ENCODE measurements at places on chromosomes 11 and 22.

GRCh38 chr11:114738954-114739353, 60.6 kb downstream of the NXPE2 start:
- DNase-seq, result peak; percentile 40

GRCh38 chr11:34624069-34624468, 3.2 kb downstream of the EHF start:
- DNase-seq, result no peak

DNA sequence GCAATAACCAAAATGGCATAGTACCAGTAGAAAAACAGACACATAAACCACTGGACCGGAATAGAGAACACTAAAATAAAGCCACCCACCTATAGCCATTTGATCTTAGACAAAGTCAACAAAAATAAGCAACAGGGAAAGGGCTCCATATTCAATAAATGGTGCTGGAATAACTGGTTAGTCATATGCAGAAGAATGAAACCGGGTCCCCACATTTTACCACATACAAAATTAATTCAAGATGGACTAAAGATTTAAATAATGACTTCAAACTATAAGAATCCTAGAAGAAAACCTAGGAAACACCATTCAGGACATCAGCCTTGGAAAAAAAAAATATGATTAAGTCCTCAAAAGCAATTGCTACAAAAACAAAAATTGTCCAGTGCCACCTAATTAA, 30.1 kb upstream of the NOX4 start:
- peak; percentile 73 for DNase-seq

GRCh38 chr11:65488273-65489034, 10.4 kb upstream of the MALAT1 start:
- peak; percentile 32 for DNase-seq

- DNase-seq, result no peak
Observed at GRCh38 chr11:74641289-74641688, 48.9 kb downstream of the POLD3 start.

GRCh38 chr22:39299829-39300178, 19.6 kb downstream of the RPL3 start:
- no peak for DNase-seq

GRCh38 chr11:86625544-86625943, 46.9 kb downstream of the ME3 start:
- no peak for DNase-seq

DNA sequence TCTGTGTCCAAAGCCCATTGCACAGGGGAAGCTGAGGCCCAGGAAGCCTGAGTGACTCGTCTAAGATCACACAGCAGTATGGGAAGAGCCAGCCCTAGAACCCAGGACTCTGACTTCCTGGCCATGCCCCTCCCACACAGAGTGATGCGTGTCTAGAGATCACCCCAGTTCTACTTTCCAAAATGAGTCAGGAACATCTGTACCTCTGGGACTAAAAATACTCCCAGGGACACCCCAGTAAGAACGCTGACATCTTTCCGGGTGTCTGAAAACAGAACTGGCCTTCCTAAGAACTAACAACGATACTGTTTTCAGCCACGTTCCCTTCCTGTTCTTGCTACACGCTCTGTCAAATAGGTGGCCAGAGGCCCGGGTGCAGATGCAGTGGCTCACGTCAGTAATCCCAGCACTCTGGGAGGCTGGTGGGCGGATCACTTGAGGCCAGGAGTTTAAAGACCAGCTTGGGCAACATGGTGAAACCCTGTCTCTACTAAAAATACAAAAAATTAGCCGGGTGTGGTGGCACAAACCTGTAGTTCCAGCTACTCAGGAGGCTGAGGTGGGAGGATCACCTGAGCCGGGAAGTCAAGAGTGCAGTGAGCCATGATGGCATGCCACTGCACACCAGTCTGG, 21.7 kb upstream of the PDGFB start:
- DNase-seq, result no peak

GRCh38 chr11:112554586-112554985, 293.9 kb upstream of the PLET1 start:
- DNase-seq, result no peak

DNA sequence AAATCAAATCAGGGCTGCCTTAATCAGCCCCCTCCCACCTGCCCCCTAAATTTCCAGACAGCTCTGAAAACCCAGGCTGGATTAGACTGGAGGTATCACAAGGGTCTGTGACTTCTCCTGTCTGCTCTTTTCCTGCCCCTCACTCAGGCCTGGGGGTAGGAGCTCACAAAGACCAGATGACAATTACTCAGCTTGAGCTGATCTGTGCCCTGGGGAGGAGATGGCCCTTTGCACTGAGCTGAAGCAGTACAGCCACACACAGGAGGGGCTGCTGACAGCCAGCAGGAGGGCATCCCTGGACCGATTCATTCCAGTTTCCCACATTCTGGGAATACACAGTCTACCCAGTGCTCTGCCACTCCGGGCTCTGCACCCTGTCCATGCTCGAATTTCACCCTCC, 4.2 kb downstream of the ABCC8 start:
- no peak for DNase-seq

DNA sequence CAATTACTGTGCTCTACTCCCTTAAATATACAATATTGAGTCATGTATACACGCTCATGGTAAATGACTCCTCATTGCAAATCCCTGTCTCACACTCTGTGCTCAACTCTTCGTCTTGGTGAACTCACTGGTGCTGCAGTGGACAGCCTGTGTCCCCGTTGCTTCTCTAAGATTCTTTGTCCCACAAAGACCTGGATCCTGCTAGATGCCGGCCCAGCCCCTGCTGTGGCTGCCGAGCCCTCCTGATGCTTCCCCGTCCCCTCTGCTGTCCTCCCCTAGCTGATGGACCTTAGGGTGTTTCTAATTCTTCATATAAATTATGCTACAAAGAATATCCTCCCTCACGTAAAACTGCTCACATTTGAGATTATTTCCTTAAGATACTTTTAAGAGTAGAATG, 5.5 kb downstream of the APOL2 start:
- DNase-seq, result no peak

DNA sequence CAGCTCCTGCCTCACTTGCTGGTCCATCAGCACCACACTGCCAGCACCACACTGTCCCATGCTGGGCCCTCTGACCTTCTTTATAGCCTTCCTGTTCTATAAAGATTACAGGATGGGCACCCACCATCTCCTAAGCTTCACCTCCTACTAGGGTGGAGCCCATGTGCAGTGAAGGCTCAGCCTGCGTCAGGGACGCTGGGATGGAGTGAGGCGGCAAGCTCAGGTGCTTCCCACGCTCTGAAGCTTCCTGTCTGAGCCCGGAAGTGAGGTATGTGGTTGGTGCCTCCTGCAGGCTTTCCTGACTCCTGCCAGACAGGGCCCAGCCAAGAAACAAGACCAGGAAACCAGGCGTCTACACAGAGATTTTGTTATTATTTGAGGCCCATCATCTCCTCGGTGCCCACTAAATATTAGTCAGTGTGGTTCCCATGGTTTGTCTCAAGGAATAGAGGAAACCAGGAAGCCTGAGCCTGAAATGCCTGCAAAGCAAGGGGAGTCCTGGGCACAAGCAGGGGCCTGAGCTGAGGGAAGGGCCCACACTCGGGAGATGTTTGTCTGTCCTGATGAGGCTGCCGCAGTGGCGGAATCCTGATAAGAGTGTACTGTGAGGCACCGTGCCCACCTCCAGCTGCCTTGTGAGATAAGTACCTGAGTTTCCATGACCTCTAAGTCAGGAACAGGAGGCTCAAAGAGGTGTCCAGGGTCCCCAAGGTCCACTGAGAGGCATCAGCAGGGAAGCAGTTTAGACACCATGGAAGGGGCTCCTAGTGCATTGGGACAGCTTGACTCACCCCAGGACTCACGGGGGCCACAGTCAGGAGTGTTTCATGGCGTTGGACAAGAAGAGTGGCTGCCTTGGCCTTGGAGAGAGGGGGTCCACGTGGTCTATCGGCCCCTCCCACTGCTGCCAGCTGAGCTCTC, 22.0 kb downstream of the RSPH14 start:
- DNase-seq, result no peak

DNA sequence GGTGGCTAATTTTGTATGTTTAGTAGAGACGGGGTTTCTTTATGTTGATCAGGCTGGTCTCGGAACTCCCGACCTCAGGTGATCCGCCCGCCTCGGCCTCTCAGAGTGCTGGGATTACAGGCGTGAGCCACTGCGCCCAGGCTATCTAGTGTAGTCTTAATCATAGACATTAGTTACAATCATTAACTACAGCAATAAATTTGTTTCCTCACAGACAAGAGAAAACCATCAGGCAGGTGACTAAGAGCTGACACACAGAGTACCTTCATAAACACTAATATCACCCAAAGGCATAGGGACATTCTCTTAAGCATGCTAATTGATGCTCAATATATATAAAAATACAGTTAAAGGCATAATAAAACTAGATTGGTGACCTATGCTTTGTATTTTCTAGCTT, 19.4 kb downstream of the SDHD start:
- DNase-seq, result no peak

- no peak for DNase-seq
Observed at GRCh38 chr22:41828516-41828915, 4.4 kb upstream of the SREBF2 start.

DNA sequence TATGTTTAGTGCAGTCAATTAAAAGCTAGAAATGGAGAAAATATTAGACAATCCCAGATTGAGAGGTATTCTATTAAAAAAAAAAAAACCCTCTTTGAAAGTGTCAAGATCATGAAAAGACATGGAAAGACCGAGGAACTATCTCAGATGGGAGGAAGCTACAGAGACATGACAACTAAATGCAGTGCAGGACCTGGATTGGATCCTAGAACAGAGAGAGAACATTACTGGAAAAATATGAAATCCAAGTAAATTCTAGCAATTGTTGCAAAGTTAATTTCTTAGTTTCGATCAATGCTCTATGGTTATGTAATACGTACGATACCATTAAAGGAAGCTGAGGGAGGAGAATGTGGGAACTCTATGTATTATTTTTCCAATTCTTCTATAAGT, 43.2 kb downstream of the SLC1A2 start:
- DNase-seq, result no peak

DNA sequence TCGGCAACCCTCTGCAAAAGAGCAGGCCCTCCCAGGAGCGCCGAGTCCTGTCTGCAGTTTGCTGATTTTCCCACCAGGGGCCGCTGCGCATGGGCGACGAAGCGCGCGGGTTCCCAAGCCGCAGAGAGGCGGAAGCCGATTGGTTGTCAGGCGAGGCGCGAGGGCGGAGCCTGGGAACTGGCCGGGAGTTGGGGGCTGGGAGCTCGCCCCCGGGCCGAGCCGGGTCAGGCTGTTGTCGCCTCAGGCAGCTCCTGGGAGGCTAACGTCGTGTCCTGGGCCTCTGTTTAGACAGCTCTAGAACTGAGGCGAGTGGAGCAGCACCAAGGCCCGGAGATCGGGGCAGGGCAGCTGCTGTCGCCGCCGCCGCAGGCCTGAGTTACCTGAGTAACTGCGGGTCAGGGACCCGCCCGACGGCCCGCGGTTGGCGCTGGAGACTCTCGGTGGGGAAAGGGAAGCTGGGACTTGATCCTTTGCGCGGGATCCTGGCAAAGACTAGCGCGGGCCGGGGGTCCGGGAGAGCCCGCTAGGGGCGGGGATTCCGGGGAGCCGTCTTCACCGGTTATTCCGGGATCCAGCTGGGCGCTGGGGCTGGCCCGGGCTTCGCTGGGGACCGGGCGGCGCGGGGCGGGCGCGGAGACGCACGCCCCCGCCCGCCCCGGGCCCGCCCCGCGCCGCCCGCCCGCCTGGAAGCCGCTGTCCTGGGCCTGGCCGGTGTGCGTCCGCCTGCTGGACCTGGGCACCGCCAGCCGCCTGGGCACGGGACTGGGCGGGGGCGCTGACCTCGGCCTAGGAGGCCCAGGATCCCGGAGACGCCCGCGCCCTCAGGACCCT, at the start of gene STIM1:
Gene STIM1 (plus strand): TSS at position 688 of the 831 bp plus-strand sequence. CDS start 607 bp downstream, outside the sequence.
- peak; percentile 91 for DNase-seq

DNA sequence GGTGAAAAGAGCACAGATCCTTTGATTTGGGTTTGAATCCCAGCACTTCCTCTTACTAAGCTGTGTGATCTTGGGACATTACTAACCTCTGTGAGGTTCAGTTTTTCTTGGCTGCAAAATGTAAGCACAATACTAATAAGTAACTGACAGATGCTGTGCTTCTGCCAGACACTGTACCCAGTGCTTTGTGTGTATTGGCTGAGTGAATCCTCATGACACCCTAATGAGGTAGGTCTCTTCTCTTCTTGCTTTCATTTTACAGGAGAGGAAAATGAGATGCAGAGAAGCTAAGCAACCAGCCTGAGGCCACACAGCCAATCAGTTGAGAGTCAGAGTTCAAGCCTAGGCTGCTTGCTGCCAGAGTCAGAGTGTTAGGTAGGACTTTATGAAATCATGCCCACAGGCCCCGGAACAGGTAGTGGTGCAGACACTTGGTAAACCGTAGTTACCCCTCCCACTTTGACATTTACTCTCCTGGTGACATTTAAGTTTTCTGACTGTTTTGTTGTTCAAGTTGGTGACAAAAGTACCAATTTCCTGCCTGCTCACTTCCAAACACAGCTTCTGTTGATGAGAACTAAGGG, 21.2 kb downstream of the PTPRJ start:
- DNase-seq, result peak; percentile 45

DNA sequence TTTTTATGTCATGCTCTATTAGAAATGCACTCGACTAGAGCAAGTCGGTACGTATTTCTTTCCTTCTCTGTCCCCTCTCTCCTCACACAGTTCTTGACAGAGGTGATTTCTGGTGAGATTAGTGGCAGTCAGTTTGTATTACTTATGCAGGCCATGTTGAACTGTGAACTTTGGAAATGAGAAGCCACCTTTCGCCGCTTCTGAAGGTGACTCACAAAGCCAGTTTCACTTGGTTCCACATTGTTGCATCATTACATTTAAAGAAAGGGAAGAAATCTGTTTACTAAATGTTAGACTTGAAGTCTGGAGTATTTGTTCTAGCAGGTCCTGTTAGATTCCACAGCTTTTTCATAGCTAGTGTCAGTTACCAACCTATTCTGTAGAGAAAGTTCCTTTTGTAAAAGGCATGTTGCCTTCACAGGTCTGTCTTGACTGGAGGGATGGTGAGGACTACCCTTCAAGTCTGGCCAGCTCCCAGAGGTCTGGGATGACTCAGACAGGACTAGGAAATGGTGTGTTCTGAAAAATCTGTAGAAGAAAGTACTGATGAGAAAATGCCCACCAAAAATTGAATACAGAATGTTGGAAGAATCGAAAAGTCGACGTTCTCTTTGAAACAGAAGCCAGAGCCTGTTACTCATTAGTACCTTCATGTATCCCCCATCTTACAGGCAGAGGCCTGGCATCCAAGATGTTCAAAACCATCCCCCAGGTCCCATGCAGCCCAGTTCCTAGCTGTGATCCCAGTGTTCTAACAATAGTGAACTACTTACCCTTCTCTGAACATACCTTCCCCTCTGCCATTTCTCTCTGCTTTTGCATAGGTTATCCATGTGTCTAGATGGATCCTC, 181.4 kb downstream of the DBX1 start:
- peak; percentile 89 for DNase-seq

- no peak for DNase-seq
Observed at GRCh38 chr22:33710326-33710725, 209.9 kb downstream of the LARGE1 start.
